RCC 7860 (cell line): ENCODE measurements at places on chromosomes 6 and 20.
A peak's percentile ranks its signal among the peaks of the same experiment; 100 is the strongest.

DNA sequence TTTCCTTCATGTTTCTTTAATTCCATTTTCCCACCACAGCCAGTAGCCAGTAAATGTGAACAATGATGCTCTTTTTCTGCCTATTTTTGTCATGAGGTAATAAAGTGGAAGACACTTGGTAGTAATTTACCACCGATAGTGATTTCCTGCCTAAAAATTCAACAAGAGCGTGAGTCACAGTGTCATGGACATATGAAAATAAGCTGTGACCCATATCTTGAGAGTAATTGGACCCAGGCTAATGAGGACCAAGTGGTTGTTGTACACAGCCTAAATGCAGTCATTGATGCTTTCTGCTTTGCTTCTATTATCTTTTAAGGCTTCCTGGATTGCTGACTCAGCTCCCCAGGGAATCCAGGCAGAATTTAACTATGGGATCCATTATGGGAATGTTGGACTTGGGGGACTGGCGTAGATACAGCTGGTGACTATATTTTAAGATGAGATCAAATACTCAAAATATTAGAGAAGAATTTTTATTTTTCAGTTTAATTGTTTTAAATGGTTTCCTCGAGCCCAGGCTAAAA, 265.9 kb upstream of the FERMT1 start:
- DNase-seq: no peak

- no peak for DNase-seq
Measured at GRCh38 chr20:29319725-29320124, 1937.7 kb upstream of the DEFB115 start.

- DNase-seq: no peak
Measured at GRCh38 chr6:36570264-36570663, 23.0 kb upstream of the STK38 start.

DNA sequence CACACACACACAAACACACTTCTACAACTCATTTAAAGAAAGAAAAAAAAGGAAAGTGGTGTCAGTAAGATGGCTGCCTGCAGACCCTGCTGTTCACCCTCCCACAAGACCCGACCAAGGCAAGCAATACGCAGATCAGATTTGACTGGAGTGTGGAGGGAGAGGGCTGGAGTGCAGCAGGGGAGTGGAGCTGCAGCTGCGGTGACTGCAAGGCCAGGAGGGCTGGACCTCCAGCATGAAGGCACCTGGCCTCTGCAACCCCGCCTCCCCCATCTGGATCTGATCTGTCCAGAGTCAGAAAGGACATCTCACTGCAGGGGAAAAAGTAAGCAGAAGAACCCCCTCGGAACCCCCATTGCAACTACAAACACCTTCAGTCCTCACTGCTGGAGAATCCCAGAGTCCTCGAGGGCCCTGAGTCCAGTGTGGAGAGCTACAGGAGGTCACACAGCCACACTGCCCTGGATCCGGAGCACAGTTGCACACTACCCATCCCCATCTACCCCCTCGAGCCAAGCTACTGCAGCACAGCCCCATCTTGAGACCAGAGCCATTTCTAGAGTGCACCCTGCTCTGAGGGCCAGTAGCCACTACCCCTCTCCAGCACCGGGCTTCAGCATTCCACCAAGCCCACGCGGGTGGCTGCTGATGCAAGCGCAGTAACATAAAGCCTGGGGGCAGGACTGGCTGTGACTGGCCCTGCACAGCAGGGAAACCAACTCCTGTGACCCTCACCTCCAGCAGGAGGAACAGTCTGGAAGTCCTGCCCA, 41.9 kb upstream of the SRSF6 start:
- DNase-seq: no peak

DNA sequence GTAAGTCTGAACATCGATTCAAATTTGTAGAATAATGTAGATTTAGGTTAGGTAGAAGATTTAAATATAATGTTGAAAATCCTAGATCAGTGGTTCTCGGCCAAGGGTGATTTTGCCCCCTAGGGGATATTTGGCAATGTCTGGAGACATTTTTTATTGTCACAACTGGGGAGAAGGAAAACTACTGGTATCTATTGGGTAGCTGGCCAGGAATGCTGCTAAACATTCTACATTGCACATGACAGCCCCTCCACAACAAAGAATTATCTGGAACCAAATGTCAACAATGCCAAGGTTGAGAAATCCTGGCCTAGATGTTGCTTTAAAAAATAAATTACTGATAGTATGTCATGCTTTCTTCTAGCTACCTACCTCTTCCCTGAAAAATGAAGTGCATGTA, 76.1 kb downstream of the HIVEP2 start:
- DNase-seq: no peak

DNA sequence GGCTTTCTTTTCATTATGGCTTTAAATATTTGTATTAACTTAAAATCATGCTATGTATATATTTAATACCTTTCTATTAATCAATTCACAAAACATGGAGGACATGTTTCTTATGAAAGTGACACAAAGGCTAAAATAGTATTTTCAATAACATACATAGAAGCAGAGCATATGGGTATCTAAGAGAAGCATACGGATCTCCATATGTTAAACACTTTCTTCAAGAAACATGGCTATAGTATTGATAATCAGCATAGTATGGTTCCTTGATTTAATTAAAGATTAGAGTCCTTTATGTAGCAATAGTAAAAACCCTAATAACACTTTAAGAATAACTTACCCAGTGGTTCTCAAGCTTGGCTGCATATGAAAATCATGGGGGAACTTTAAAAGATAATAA, 58.5 kb downstream of the GRIK2 start:
- no peak for DNase-seq

- DNase-seq: no peak
Measured at GRCh38 chr6:131014080-131014776, 48.8 kb downstream of the EPB41L2 start.

DNA sequence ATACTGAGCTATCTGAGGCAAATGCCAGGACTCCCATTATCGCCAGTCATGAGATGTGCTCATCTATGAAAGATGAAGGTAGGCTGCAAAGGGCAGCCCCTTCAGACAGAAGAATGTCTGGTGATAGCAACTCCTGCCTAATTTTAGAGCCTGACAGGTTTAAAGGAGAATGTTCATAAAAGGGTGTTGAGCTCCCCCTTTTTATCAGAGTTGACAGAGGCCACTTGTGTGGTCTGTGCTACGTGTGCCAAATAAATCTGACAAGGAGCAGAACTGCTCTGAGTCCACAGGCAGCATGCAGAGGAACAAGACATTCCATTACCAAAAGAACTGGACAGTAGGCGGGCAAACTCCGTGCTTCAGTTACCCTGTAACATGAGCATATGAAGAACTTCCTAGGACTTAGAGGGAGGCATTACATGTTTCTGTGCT, 101.8 kb downstream of the PREP start:
- no peak for DNase-seq

DNA sequence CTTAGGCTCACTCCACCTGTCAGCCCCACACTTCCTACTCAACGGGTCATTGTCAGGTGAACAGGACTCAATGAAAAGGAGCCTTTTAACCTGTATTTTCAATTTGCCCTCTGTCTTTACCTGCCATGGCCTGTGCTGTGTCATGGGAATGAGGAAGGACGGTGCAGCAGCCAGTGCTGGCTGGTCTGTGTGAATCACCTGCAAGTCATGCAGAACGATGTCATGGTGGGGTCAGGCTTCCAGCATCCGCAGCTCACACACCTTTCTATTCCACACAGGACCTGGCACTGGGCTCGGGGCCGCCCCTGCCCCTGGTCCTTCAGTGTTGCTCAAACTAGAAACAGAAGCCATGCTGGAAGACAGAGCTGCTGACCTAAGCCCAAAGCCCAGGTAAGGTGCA, 188.7 kb upstream of the GMDS start:
- peak; percentile 88 for DNase-seq

- peak; percentile 7 for DNase-seq
Measured at GRCh38 chr6:10449751-10450150, 34.9 kb upstream of the TFAP2A start.

- DNase-seq: no peak
Measured at GRCh38 chr6:148021165-148021564, 321.5 kb upstream of the SASH1 start.
